ENCODE measurements at places on chromosomes 5 and 9.

DNA sequence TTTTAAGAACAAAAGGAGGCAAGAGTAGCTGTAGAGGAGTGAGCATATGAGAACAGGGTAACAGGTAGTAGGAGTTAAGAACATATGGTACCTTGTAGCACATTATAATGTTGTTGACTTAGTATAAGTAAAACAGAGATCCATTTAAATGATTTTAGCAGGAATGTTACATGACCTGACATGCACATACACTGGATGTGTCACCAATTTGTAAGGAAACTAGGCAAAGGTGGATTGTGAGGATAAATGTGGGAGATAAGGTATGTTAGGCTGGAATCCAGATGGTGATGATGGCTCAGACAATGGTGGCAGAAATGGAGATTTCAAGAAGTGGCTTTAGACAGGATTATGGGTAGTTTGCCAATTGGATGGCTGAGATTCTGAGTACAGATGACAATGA is 443.1 kb upstream of the DAB2 start:
- no peaks in the 10 kb centered on the region for H3K4me1 ChIP-seq
- H3K27ac ChIP-seq: no peak overlapping the region
- H3K27me3 ChIP-seq: peaks cover 11% of the 10 kb centered on the region
- DNase-seq: no peak
- H3K36me3 ChIP-seq: no peaks in the 10 kb centered on the region

DNA sequence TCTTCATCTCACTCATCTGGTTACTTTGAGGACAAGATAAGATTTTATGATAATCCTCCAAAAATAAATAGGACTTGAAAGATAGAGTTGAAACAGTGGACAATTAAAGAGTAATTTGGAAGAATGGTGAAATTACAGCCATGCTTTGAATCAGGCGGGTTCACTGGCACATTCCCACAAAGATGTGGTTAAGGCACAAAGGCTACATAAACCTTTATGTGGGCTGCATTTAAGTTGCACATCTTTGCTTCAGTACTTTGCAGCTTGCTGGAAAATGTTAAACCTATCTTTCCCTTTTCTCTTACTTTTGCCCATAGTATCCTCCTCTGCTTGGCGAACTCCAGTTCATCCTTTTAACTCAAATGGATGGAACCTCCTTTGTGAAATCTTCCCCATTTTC is 92.2 kb upstream of the TNFAIP8 start:
- no peak overlapping the region for H3K27ac ChIP-seq
- H3K4me1 ChIP-seq: peaks cover 36% of the 10 kb centered on the region
- no peak overlapping the region for H3K4me3 ChIP-seq

GRCh38 chr5:114634967-114635901 is 273.4 kb downstream of the KCNN2 start:
- no peaks in the 10 kb centered on the region for H3K27me3 ChIP-seq
- no peak overlapping the region for H3K27ac ChIP-seq
- H3K36me3 ChIP-seq: no peaks in the 10 kb centered on the region
- no peak for DNase-seq
- H3K4me3 ChIP-seq: no peak overlapping the region
- H3K4me1 ChIP-seq: no peaks in the 10 kb centered on the region

- no peak for DNase-seq
- no peak overlapping the region for H3K27ac ChIP-seq
- H3K4me1 ChIP-seq: no peaks in the 10 kb centered on the region
- no peaks in the 10 kb centered on the region for H3K27me3 ChIP-seq
These were observed 33.8 kb downstream of the TGFBI start for GRCh38 chr5:136062366-136063274.

- no peak overlapping the region for H3K4me3 ChIP-seq
- no peak for DNase-seq
- H3K27ac ChIP-seq: no peak overlapping the region
- H3K27me3 ChIP-seq: peaks cover 7% of the 10 kb centered on the region
- H3K36me3 ChIP-seq: no peaks in the 10 kb centered on the region
These were observed 26.6 kb upstream of the C5orf58 start for GRCh38 chr5:170206216-170206615.

DNA sequence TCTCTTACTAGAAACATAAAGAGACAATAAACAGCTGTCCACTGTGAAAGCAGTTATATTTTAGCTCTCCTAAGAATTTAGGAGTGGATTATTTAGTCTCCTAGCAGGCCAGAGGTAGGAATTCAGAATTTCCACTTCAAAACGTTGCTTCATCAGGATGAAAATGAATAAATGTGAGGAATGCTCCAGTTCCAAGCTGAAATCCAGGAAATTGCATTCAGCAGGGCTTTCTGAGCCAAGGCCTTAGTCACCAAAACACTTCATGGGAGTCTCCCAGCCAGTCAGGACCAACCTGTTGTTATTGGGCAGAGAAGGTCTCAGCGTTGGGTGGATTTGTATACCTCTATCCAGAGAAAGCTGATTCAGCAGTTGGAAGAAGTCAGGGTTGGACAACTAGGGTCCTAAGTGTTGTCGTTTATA is 1040.3 kb downstream of the TLE1 start:
- DNase-seq: no peak
- H3K4me3 ChIP-seq: no peak overlapping the region

DNA sequence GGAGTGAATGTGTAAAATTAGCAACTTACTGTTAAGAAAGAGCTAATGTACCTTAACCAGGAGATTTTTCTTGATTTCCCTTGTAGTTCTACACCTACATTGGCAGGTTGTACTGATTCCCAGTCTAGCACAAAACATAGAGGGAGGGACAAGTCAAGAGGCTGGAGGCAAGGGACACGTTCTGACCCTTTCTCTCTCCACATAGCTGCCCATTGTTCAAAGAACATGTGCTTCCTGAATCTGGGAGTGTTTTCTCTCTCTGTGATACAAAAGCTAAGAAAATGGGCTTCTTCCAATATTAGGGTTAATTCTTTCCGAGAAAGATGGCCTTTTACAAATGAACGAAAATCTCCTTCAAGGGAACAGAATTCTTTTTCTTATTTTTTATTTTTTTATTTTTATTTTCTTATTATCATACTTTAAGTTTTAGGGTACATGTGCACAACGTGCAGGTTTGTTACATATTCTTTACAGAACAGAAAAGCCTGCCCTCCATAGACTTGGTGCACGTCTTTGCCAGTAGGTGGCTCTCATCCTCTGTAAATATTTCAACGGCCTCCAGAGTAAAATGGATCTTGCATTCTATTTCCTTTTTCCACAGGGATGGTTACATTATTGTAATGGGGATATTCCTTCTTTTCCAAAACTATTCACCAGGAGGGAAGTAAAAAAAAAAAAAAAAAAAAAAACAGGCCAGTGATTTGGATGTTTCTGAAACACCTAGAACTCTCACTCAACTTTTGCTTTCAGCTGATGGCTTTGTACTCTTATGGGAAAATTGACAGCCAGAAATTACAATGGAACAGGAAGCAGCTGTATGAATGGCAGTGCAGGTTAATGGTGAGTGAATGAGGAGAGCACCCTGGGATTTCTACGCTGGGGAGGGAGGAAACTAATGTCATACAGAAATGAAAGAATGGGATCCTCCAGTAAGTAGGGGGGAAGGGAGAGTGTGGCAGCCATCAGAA is 13.1 kb upstream of the IFNA5 start:
- peaks cover 7% of the 10 kb centered on the region for H3K4me1 ChIP-seq
- H3K27me3 ChIP-seq: no peaks in the 10 kb centered on the region
- H3K4me3 ChIP-seq: no peak overlapping the region

GRCh38 chr5:68444833-68445232 is 229.3 kb downstream of the PIK3R1 start:
- no peak for DNase-seq
- no peaks in the 10 kb centered on the region for H3K36me3 ChIP-seq
- no peaks in the 10 kb centered on the region for H3K27me3 ChIP-seq
- H3K4me1 ChIP-seq: peaks cover 32% of the 10 kb centered on the region

DNA sequence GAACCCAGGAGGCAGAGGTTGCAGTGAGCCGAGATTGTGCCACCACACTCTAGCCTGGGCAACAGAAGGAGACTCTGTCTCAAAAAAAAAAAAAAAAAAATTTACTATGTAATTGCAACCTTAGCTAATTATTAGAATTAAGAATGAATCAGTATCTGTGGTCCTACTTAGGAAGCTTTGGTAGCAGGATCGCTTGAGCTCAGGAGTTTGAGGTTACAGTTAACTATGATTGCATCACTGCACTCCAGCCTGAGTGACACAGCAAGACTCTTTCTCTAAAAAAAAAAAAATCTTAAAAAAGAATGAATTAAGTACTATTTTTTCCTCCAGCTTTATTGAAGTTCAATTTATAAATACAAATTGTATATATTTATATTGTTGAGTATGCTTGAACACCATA is 16.7 kb downstream of the NDUFAF2 start:
- peaks cover 14% of the 10 kb centered on the region for H3K4me1 ChIP-seq
- H3K27me3 ChIP-seq: no peaks in the 10 kb centered on the region
- no peak overlapping the region for H3K4me3 ChIP-seq
- peaks cover 20% of the 10 kb centered on the region for H3K36me3 ChIP-seq

DNA sequence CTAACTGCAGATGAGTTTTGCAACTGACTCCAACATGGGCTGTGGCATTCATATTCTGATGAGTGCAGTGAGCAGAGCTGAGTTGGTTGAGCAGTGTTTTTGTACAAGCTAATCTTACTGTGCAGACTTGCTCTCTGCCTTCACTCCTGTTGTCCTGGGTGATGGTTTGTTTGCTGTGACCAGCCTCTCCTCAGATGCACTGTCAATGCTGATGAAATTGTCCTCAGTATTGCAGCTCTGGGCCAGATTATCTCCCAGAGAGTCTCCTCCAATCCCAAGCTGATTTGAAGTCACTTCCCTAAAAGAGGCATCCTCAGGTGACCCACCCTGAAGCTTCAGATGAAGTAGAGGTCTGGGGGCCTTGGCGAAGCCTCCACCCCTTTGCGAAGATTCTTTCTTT is 581.8 kb downstream of the ACTL7B start:
- H3K36me3 ChIP-seq: no peaks in the 10 kb centered on the region
- no peak overlapping the region for H3K4me3 ChIP-seq
- H3K27me3 ChIP-seq: no peaks in the 10 kb centered on the region
- no peak overlapping the region for H3K27ac ChIP-seq

DNA sequence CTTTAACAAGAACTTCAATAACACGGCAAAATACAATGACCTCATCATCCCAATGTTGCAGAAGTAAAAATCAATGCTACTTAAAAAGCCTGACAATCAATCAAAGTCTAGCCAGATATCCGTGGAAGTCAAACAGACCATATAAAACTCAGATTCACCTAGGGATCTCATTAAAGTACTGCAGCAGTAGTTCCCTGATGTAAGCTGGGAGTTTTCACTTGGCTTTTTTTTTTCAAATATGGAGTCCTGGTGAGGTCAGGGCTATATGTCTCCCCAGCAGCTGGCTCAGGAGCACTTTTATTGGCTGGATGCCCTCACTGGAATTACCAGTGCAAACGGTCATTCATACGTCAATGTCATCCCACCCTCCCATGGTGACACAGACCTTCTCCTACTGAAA is 220.6 kb upstream of the SLC30A5 start:
- no peaks in the 10 kb centered on the region for H3K36me3 ChIP-seq
- no peak overlapping the region for H3K4me3 ChIP-seq
- H3K4me1 ChIP-seq: peaks cover 12% of the 10 kb centered on the region
- DNase-seq: no peak
- no peak overlapping the region for H3K27ac ChIP-seq

DNA sequence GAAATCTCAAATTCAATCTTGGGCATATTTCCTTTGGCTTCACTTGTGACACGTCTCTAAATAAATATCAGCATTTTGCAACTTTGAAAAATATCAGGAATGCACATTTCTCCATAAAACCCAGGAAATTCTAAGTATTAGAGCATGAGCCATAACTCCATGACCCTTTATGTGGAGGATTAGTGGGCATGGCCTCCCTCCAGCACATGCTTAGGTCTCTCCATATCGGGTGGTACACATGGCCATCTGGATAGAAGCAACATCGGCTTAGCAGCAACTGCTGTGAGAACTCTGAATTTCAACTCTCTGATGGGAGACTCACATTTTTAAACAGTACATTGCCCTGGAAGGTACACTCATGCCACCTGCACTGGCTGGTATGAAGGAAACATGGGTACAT is 73.7 kb upstream of the EGFLAM start:
- H3K27me3 ChIP-seq: peaks cover 5% of the 10 kb centered on the region
- H3K4me1 ChIP-seq: no peaks in the 10 kb centered on the region
- no peaks in the 10 kb centered on the region for H3K36me3 ChIP-seq
- H3K27ac ChIP-seq: no peak overlapping the region
- no peak overlapping the region for H3K4me3 ChIP-seq
- no peak for DNase-seq

DNA sequence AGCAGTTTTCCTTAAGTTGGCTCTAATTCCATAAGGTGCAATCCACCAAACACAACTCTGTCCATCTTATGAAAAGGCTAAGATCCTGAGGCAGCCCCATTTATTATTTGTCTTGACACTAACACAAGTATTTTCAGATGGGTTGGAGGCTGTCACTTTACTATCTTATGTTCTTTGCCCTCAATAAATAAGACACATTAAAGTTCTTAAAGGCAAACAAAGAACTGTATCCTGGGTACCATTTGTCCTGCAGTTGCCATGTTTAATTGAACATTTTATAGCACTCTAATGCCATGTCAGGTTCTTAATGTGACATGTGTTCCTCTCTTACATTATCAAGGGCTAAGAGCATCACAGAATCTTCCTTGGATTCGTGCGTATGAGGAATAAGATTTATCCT is 189.5 kb upstream of the SNX2 start:
- peaks cover 2% of the 10 kb centered on the region for H3K27me3 ChIP-seq
- no peaks in the 10 kb centered on the region for H3K36me3 ChIP-seq
- H3K4me1 ChIP-seq: no peaks in the 10 kb centered on the region
- H3K4me3 ChIP-seq: no peak overlapping the region

- no peak overlapping the region for H3K27ac ChIP-seq
- no peak for DNase-seq
- no peak overlapping the region for H3K4me3 ChIP-seq
- H3K4me1 ChIP-seq: no peaks in the 10 kb centered on the region
These were observed 80.1 kb upstream of the TYRP1 start for GRCh38 chr9:12613071-12613470.

- H3K4me1 ChIP-seq: no peaks in the 10 kb centered on the region
- H3K36me3 ChIP-seq: no peaks in the 10 kb centered on the region
- no peak for DNase-seq
- no peak overlapping the region for H3K27ac ChIP-seq
These were observed 427.6 kb downstream of the GADD45G start for GRCh38 chr9:90032296-90033027.

GRCh38 chr9:126397056-126397455 is 70.4 kb downstream of the MVB12B start:
- H3K36me3 ChIP-seq: peaks cover 8% of the 10 kb centered on the region
- peak overlapping the region; percentile 66 for H3K27ac ChIP-seq
- peaks cover 45% of the 10 kb centered on the region for H3K4me1 ChIP-seq

GRCh38 chr9:15529566-15530324 is 19.0 kb upstream of the PSIP1 start:
- no peak overlapping the region for H3K27ac ChIP-seq
- no peak for DNase-seq
- H3K36me3 ChIP-seq: no peaks in the 10 kb centered on the region
- no peak overlapping the region for H3K4me3 ChIP-seq

Measured in activated T-cell treated with anti-CD3 and anti-CD28 coated beads, Interleukin-2, amount 50 U/mL, for 24 hours (primary cell).